NCI-H1417 (cell line): ENCODE measurements at places on chromosomes 12 and 14.

- DNase-seq, result no peak
These were observed 124.1 kb downstream of the ESRRB start for GRCh38 chr14:76500011-76500410.

DNA sequence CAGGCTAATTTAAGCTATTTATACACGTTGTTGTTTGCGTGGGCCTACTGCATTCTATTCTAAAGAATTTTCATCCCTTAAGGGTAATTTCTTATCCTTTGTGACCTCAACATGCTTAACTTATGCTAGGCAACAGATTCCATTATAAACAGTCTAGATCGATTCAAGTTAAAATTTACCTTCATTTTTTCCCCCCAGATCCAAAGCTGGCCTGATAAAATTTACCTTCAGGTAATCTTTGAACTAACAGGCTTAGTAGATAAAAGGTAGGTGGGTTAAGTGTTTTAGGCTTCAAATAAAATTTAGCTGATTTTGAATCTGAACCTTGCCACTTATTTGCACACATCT lies 389 bp upstream of the CCNB1IP1 start:
- no peak for DNase-seq

DNA sequence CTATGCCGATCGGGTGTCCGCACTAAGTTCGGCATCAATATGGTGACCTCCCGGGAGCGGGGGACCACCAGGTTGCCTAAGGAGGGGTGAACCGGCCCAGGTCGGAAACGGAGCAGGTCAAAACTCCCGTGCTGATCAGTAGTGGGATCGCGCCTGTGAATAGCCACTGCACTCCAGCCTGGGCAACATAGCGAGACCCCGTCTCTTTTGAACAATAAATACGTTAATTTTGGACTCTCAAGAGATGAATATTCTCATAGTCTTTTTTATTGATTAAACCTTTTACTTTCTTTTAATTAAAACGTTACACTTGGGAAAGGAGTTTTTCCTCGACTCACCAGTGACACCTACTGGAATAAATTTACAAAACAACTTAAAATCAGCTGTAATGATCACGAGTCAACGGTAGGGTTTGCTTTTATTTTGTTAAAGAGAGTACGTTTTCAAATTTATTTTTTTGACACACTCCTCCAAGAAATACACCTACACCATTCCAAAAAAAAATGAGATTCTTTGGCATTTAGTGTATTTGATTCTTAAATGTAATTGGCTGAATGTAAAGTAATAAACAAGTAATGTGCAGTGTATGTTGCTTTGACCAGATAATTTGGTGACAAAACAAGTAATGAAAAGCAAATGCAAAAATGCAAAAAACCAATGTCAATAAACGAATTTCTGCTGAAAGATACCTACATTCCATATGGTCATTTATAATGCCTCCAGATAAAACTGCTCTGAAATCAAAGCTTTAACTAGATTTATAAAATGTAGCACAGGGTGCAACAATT lies 687 bp upstream of the RPS29 start:
- peak; percentile 92 for DNase-seq

DNA sequence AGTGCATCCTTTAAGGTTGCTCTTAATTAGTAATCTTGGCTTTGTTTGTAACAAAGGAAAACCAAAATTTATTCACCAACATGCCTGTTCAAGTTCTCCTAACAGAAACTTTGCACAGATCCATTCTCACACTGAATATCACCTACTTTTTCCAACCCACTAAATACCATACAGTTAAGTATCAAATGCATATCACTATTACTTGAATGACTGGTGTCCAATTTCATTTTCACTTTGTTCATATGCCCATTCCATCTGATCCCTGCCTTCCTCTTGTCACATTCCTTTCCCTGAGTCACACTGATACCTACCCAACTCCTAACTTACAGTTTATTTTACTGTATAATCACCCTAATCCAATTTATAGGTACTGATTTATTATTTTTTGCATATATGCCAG lies 286.4 kb downstream of the NELL2 start:
- no peak for DNase-seq

GRCh38 chr12:42960087-42960527 lies 370.6 kb upstream of the PRICKLE1 start:
- no peak for DNase-seq

GRCh38 chr14:69999261-69999674 lies 120.1 kb downstream of the SMOC1 start:
- DNase-seq, result peak; percentile 83

GRCh38 chr14:101704140-101704539 lies 57.4 kb upstream of the PPP2R5C start:
- no peak for DNase-seq

DNA sequence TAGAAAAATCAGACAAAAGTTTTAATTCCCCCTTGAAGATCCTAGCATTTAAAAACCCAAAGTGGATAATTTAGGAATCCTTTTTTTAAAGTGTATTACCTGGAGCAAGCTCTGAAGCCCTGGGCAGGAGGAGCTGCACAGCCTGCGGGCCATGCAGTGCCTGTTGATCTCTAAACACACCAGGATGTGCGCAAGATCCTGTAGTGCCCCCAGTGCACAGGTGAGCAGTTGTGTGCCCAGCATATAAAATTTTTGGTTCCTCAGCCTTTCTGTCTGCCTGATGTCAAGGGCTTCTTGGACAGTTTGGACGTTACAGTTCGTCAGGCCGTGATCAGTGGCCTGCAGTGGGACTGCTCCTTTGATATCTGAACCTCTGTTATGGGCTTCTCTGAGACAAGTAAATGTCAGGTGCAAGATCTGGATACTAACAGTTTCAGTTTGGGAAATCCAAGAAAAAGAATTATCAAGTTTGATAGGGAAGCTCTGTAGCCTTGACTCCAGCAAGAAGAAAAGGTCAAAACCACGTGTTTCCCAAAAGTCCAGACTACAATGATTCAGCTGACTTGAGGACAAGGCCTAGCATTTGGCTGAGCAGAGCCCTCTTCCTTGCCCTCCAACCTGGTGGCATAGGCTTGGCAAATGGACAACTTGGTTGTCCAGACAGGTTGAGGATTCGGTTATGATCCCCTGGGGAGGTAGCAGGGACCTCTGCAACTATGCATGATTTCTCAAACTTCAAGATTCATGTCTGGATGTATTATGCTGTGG lies 1.0 kb downstream of the ATXN7L3B start:
- peak; percentile 58 for DNase-seq

DNA sequence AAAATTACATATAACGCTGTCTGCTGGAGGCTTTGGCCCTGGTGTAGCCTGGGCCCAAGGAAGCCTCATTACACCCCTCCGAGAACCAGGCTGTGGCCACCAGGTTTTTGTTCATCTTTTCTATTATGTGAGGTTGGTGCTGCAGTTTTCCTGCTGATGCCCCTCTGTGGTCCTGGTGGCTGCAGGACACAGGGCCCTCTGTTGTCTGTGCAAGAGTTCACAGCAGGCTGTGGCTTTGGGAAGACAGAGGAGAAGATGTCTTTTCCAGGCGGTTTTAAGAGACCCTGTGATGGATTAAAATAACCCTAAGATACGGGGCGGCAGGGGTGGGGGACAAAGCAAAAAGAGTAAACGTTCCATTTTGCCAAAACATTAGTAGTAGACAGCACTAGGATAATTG lies 121.5 kb downstream of the ADGRD1 start:
- no peak for DNase-seq

DNA sequence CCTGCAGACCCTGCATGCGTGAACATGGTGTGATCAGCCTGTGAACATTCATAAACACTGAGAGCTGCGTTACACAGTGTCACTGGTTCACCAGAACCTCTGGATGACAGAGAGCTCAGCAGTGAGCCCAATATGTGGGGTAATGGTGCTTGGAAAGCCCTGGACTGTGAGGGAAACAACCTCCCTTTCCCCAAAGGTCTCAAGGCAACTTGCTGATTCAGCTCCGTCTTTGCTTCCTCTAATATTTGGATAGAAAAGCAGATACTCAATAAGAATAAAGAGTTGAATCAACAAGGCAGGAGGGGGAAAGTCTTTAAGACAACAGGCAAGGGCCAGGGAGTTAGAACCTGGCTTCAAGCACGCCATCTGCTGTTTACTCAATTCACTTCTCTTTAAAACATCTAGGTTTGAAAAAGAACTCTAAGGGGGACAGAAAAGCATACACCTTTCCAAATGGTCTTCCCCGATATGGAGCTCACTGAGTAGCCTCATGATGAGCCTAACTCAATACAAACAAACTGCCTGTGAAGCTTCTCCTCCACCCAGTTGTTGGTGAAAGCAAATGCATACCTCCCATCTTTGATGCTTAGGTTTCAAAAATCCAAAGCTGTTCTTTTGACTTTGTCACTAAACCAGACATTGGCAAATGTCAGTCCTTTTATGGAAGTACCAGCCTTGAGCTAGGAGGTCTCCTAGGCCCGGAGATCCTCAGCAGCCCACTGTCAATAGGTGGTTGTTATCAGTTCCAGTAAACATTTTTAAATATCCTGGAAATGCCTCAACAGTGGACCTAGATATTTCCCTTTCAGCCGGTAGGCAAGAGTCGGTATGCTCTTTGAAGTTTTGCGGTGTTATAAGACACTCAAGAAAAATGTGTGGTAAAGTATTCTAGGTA lies 76.1 kb downstream of the SAMD4A start:
- no peak for DNase-seq

- peak; percentile 98 for DNase-seq
These were observed 27.0 kb upstream of the EID3 start for GRCh38 chr12:104276273-104277131.

DNA sequence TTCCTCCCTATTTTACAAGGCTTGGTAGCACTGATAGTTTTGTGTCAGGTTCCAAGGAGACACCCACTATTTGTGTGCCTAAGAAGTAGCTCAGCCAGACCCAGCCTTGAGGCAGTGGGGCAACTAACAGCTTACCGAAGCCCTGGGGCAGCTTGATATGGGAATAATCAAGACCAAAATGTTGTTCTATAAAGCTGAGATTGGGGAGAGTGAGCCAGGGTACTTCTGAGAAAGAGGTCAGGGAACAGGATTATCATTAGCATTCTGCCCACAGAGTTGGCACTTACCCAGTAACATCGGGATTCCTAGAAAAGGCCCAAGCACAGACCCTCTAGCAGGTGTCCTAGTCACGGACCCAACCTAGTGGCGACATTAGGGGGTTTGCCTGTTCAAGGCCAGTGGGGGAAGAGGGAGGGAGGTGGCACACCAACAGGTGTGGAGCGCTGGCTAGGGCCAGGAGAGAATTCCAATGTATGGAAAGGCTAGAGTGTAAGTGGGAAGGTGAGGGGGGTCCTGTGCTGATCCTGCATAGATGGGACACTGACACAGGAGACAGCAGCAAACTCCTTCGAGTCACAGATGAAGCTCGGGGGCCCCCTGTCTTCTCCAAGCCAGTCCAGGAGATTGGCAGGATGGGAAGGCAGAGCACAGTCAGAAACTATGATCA lies 4.9 kb downstream of the PPP1R3E start:
- no peak for DNase-seq

DNA sequence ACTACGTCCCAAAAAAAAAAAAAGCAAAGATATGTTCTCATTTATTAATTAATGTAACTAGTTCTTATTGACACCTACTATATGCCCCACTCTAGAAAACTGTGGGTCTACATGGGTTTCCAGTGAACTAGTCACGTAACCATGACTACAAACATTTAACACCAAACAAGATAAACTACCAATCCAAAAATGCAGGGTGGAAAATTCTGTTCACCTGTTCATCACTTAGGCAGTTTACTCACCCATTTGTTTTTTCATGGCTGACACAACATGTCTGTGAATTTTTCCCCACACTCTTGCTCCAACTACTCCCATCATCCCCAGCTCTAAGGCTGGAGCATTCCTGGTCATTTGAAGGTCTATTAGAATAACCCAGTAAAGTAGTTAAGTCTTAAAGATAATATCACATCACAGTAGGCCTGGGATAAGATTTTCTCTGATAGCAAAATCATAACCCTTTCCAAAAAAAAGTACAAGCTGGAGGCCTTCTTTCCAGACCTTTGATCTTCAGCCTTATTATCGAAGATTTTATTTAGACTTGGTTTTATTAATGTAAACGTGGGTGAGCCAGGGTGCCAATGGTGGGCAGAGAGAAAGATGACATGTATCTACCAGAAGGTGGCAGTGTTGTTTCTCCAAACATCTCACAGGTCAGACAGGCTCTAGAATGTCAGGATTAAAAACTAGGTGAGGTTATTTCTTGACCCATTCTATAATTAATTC lies 61.6 kb upstream of the DAAM1 start:
- peak; percentile 72 for DNase-seq

- no peak for DNase-seq
These were observed 122.6 kb upstream of the PLXNC1 start for GRCh38 chr12:94025756-94026155.

DNA sequence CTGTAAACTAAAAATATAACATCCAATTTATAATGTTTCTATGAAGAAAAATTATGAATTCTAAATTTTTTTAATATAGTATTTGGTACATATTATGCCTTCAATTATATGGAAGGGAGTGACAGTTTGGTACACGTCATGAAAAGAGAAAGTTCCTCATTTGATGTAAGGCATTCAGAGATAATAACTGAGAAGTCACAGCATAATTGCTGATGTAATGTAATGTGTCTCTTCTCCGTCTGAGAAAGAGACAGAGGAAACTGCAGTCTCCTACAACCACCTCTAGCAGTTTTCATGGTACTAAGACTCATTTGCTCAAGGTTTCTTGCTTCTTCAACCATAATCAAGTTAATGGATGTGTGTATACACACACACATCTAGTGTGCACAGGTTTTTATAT lies 2.3 kb upstream of the CD69 start:
- no peak for DNase-seq

DNA sequence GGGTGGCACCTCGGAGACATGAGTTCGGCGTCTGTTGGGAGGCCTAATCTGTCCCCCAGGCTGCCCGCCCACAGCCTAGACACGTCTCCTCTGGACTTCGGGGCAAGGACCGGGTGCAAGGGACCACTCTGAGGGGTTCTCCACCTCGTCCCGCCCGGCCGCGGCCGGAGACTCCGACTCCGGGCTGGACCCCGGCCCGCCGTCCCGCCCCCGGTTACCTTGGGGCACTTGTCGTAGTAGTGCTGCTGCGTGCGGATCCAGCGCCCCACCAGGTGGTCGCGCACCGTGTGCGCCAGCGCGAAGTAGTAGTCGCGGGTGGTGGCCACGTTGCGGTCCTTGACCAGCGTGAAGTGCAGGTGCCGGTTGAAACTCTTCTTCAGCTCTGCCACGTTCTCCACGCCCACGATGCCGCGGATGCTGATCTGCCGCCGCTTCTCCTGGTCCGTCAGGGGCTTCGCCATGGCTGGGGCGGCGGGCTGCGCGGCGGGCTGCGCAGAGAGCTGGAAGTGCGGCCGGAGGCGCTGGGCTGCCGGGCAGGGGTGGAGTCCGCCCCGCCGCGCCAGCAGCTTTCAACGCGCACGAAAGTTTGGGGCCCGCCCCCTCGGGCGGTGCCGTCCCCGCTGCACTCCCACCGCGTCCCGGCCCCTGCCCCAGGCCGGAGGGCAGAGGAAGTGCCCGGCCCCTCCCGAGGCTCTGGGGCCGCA lies at the start of gene PYGL:
Gene PYGL (minus strand): TSS at position 541 of the 704 bp plus-strand sequence. CDS start 80 bp downstream, at position 461.
- DNase-seq, result peak; percentile 69

GRCh38 chr12:105600911-105601545 lies 270.5 kb downstream of the C12orf75 start:
- DNase-seq, result peak; percentile 39

- peak; percentile 12 for DNase-seq
These were observed 86.3 kb downstream of the EML5 start for GRCh38 chr14:88706425-88706824.
